Calu3 (cell line): ENCODE measurements at places on chromosomes 2 and 18.

GRCh38 chr18:6222271-6222670 is 192.4 kb downstream of the L3MBTL4 start:
- no peak for DNase-seq
- H3K36me3 ChIP-seq, result no peaks in the 10 kb centered on the region
- H3K27me3 ChIP-seq, result no peaks in the 10 kb centered on the region

DNA sequence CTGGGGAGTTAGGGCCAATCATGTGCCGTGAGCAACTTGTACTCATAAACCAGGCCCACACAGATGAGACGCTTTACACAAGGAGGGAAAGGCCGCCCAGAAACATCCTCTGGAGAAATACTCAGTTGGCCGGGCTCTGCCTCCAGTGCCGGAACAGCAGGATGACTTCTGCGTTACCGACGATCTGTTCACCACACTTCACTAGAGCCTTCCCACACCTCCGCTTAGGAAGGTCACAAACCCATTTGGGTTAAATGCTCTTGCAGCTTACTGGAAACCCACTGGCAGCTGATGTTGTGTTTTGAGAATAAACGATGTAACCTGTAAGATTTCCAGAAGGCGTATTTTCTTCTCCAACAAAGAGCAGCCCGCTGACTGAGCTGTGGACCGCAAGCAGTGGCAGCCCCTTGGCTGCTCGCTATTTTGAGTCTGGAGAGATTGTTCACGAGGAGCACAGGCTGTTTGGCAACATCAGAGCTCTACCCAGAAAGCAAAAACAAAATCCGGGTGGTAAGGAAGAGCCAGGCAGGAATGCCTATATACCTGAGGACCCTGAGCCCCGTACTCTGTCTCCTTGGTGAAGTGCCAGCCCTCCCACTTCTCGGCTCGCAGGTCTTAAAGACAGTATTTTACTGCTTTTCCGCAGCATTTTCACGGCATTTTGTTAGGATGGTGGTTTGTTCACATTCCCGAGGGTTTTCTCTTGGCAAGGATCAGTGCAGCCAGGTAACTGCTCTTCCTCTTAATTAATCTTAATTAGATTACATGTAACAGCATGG is 44.0 kb downstream of the COLEC12 start:
- H3K4me1 ChIP-seq, result no peaks in the 10 kb centered on the region
- H3K27me3 ChIP-seq, result peaks cover 61% of the 10 kb centered on the region
- H3K36me3 ChIP-seq, result no peaks in the 10 kb centered on the region
- H3K4me3 ChIP-seq, result no peak overlapping the region
- no peak for DNase-seq

GRCh38 chr2:13597176-13597575 is 880.4 kb downstream of the TRIB2 start:
- H3K27me3 ChIP-seq, result no peaks in the 10 kb centered on the region
- H3K4me1 ChIP-seq, result peaks cover 11% of the 10 kb centered on the region
- no peak overlapping the region for H3K4me3 ChIP-seq
- no peak overlapping the region for H3K27ac ChIP-seq
- DNase-seq, result no peak
- no peaks in the 10 kb centered on the region for H3K36me3 ChIP-seq

- H3K36me3 ChIP-seq, result no peaks in the 10 kb centered on the region
Measured at GRCh38 chr2:8080063-8080462, 601.8 kb upstream of the ID2 start.

GRCh38 chr2:75548036-75548573 is 12.6 kb downstream of the EVA1A start:
- peaks cover 72% of the 10 kb centered on the region for H3K27me3 ChIP-seq
- H3K4me1 ChIP-seq, result no peaks in the 10 kb centered on the region
- H3K36me3 ChIP-seq, result no peaks in the 10 kb centered on the region

DNA sequence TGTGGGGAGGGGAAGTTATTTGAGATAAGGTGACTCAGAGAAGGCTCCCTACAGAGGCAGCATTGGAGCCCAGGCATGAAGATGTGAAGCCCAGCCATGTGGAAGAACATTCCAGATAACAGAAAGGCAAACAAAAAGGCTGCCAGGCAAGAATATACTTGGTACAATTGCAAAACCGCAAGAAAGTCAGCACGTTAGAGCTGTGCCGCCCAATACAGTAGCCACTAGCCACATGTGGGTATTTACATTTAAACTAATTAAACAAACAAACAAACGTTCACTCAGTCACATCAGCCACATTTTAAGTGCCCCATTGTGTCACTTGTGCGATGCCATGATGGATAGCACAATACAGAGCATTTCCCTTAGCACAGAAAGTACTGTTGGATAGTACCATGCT is 179.6 kb downstream of the SATB2 start:
- no peaks in the 10 kb centered on the region for H3K27me3 ChIP-seq
- DNase-seq, result no peak
- H3K4me3 ChIP-seq, result no peak overlapping the region
- H3K27ac ChIP-seq, result no peak overlapping the region
- H3K4me1 ChIP-seq, result no peaks in the 10 kb centered on the region

DNA sequence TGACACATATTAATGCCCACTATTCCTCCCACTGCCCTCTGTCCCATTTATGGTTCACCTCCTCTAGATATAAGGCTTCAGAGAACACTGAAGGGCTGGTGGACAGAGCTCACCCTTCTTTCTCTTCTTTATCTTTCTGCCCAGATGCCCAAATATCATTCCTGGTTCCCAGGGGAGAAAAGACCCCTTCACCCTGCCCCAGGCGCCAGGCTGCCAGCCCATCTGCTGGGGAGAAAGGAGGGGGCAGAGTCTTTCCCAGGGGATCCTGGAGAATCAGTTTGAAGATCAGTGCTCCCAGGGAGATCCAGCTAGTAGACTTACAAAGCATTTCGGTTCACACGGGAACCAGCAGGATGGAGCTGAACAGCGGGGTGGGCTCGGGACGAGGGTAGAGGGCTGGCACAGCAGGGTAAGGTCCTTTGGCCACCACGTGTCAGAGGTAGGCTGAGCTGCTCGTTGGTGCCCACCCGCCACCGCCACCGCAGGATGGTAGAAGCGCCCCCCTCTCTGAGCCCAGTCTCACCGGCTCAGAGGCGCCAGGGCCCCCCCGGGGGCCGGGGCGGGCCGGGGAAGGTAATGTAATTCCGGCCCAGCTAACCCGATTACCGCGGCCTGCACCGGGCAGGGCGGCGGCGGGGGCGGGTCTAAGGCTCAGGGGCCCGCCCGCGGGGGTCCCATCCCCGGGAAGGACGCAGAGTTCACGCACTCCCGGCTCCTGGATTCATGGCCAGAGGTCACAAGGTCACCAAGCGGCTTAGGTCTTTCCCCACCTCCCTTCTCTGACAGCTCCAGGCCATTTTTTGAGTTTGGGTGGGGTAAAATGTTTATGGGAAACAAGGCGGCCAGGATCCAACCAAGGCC is 1.3 kb upstream of the TLX2 start:
- H3K4me3 ChIP-seq, result peak overlapping the region; percentile 26
- H3K27me3 ChIP-seq, result peaks cover 86% of the 10 kb centered on the region
- H3K4me1 ChIP-seq, result peaks cover 9% of the 10 kb centered on the region
- H3K27ac ChIP-seq, result no peak overlapping the region

GRCh38 chr2:47339745-47340541 is 63.0 kb upstream of the MSH2 start:
- DNase-seq, result peak; percentile 84
- peaks cover 49% of the 10 kb centered on the region for H3K4me1 ChIP-seq
- no peaks in the 10 kb centered on the region for H3K27me3 ChIP-seq
- H3K36me3 ChIP-seq, result peaks cover 40% of the 10 kb centered on the region
- peak overlapping the region; percentile 55 for H3K4me3 ChIP-seq

- DNase-seq, result no peak
- no peak overlapping the region for H3K4me3 ChIP-seq
- H3K27ac ChIP-seq, result no peak overlapping the region
- H3K4me1 ChIP-seq, result no peaks in the 10 kb centered on the region
- no peaks in the 10 kb centered on the region for H3K36me3 ChIP-seq
Measured at GRCh38 chr18:22510697-22511096, 93.0 kb upstream of the CTAGE1 start.

GRCh38 chr2:167783261-167784083 is 463.9 kb downstream of the STK39 start:
- H3K4me3 ChIP-seq, result no peak overlapping the region
- no peak for DNase-seq
- H3K27ac ChIP-seq, result no peak overlapping the region
- H3K4me1 ChIP-seq, result no peaks in the 10 kb centered on the region
- H3K27me3 ChIP-seq, result no peaks in the 10 kb centered on the region

DNA sequence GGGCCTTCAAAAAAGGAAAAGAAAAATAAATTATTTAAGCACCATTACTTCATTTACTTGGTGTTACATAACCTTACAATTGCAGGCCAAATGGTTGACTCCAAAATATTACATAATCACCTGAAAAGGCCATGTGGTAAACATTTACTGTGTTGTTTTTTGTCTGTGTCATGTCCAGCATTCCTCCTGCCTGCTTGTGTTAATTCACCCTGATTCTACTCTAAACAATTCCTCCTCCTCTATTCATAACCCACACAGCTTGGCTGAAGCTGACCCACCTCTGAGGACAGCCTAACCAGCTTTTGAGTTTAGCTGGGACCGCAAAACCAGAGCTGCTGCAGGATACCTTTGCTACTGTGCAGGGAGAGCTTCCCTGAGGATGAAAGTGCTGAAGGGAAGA is 35.4 kb downstream of the TMX3 start:
- DNase-seq, result no peak
- peaks cover 5% of the 10 kb centered on the region for H3K36me3 ChIP-seq
- no peak overlapping the region for H3K27ac ChIP-seq
- no peak overlapping the region for H3K4me3 ChIP-seq

GRCh38 chr18:64149916-64150438 is 1.1 kb upstream of the LINC00305 start:
- H3K36me3 ChIP-seq, result no peaks in the 10 kb centered on the region
- peaks cover 7% of the 10 kb centered on the region for H3K4me1 ChIP-seq
- no peak overlapping the region for H3K4me3 ChIP-seq
- no peaks in the 10 kb centered on the region for H3K27me3 ChIP-seq

GRCh38 chr2:127347015-127347414 is 40.8 kb downstream of the MAP3K2 start:
- H3K4me1 ChIP-seq, result peaks cover 9% of the 10 kb centered on the region
- H3K36me3 ChIP-seq, result no peaks in the 10 kb centered on the region
- no peak overlapping the region for H3K4me3 ChIP-seq
- no peak for DNase-seq
- no peak overlapping the region for H3K27ac ChIP-seq

GRCh38 chr2:170715062-170715931 is at the start of gene SP5:
Gene SP5 (plus strand): TSS chr2:170715337. CDS start chr2:170715513, 176 bp downstream.
- peak within 1 kb of the TSS; percentile 48 for H3K27ac ChIP-seq
- peaks cover 25% of the 10 kb centered on the region for H3K36me3 ChIP-seq
- peaks cover 9% of the 10 kb centered on the region for H3K4me1 ChIP-seq
- H3K4me3 ChIP-seq, result peak within 1 kb of the TSS; percentile 74
- peak; percentile 55 for DNase-seq

GRCh38 chr2:219634171-219634940 is 6.9 kb downstream of the SLC4A3 start:
- H3K36me3 ChIP-seq, result no peaks in the 10 kb centered on the region
- H3K27ac ChIP-seq, result no peak overlapping the region
- no peak overlapping the region for H3K4me3 ChIP-seq

DNA sequence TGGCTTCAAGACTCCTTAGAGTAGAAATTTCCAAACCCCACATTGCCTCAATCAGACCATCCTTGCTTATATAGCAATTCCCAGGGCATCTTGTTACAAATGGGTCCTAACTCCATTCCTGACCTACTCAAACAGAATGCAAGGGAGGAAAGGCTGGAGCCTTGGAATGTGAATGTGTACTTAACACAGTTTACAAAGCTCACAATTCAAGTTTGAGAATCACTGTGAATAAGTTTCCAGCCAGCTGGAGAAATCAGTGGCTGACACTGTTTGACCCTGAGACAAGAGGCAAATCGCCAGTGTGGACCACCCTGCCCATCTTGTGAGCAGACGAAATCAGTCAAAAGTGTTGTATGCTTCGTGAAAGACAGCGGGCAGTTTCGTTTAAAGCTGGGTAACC is 65.5 kb downstream of the SOWAHC start:
- DNase-seq, result no peak
- H3K27me3 ChIP-seq, result no peaks in the 10 kb centered on the region
- no peak overlapping the region for H3K27ac ChIP-seq
- H3K36me3 ChIP-seq, result no peaks in the 10 kb centered on the region

GRCh38 chr2:31057691-31058090 is 80.5 kb downstream of the GALNT14 start:
- no peak overlapping the region for H3K4me3 ChIP-seq
- H3K27ac ChIP-seq, result no peak overlapping the region
- no peaks in the 10 kb centered on the region for H3K36me3 ChIP-seq

DNA sequence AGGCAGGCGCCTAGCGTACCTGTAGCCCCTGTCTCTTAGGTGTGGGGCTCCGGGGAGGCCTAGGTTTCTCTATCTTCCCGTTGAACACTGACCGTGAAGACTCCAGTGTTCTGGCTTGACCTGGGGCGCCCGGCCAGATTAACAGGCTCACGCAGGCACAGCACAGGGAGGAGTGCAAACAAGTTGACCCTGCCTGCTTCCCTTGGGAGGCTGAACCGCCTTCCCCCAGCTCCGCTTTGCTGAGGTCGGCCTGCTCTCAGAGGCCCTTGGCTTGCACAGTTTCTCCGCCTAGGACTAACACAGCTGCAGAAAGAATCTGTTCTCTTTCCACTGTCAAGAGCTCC is 567 bp downstream of the PCYOX1 start:
- peak overlapping the region; percentile 85 for H3K4me3 ChIP-seq
- H3K27me3 ChIP-seq, result no peaks in the 10 kb centered on the region
- H3K27ac ChIP-seq, result no peak overlapping the region
- no peak for DNase-seq
- peaks cover 27% of the 10 kb centered on the region for H3K36me3 ChIP-seq
- no peaks in the 10 kb centered on the region for H3K4me1 ChIP-seq

- H3K4me1 ChIP-seq, result peaks cover 82% of the 10 kb centered on the region
- peaks cover 68% of the 10 kb centered on the region for H3K36me3 ChIP-seq
- H3K27me3 ChIP-seq, result no peaks in the 10 kb centered on the region
- peak overlapping the region; percentile 79 for H3K4me3 ChIP-seq
- DNase-seq, result no peak
- H3K27ac ChIP-seq, result peak overlapping the region; percentile 91
Measured at GRCh38 chr18:58225101-58225500, 181.1 kb downstream of the NEDD4L start.

DNA sequence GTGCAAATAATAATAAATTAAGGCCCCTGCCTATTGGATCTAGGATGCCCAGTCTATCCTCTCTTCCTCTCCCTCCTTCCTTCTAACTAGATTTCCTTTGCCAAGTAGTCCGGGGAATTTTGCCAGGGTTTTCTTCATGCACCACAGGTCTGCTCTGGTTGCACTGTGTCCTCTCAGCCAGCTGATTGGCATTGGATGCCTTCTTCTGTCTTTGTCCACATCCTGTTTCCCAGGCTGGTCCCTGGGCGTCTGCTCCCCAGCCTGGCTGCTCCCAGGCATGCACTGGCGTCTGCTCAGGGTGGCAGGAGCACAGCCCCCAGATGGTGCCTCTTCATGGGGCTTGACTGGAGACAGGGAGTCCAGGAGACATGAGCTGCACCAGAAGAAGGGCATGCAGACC is 66.4 kb downstream of the GALR1 start:
- no peak overlapping the region for H3K4me3 ChIP-seq
- peaks cover 37% of the 10 kb centered on the region for H3K27me3 ChIP-seq
- no peak for DNase-seq
- no peaks in the 10 kb centered on the region for H3K36me3 ChIP-seq
- H3K27ac ChIP-seq, result no peak overlapping the region
